ENCODE measurements at places on chromosomes 5 and 9.

- no peak for DNase-seq
Observed at GRCh38 chr5:122921826-122922225, 76.4 kb downstream of the SNX24 start.

DNA sequence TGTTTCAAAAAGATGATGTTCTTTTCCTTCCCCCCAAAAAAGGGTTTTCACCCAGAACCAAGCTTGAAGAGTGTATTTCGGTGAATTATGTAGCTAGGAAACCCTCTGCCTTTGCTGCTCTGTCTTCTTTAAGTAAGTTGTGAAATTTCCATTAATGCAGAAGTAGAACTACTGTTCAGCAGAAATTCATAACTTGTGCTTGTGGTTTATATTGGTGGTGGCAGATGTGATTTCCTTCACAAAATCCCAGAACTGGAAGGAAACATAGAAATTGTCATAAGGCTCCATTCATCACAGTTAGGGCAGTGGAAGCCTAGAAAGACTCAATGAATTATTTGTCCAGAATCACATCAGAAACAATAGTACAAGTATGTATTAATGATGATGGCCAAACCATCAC, 42.1 kb upstream of the DAB2 start:
- no peak for DNase-seq

- DNase-seq, result no peak
Observed at GRCh38 chr5:93346301-93346700, 234.7 kb downstream of the NR2F1-AS1 start.

DNA sequence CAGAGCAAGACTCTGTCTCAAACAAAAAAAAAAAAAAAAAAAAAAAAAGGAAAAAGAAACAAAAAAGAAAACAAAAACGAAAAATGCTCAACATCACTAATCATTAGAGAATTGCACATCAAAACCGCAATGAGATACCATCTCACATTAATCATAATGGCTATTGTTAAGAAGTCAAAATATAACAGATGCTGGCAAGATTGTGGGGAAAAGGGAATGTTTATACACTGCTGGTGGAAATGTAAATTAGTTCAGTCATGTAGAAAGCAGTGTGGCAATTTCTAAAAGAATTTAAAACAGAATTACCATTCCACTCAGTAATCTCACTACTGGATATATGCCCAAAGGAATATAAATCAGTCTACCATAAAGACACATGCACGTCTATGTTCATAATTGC, 50.4 kb upstream of the PRR16 start:
- no peak for DNase-seq

GRCh38 chr5:135012033-135012588, 21.9 kb downstream of the PITX1 start:
- DNase-seq, result no peak

- DNase-seq, result no peak
Observed at GRCh38 chr5:32506201-32506661, 61.7 kb upstream of the ZFR start.

DNA sequence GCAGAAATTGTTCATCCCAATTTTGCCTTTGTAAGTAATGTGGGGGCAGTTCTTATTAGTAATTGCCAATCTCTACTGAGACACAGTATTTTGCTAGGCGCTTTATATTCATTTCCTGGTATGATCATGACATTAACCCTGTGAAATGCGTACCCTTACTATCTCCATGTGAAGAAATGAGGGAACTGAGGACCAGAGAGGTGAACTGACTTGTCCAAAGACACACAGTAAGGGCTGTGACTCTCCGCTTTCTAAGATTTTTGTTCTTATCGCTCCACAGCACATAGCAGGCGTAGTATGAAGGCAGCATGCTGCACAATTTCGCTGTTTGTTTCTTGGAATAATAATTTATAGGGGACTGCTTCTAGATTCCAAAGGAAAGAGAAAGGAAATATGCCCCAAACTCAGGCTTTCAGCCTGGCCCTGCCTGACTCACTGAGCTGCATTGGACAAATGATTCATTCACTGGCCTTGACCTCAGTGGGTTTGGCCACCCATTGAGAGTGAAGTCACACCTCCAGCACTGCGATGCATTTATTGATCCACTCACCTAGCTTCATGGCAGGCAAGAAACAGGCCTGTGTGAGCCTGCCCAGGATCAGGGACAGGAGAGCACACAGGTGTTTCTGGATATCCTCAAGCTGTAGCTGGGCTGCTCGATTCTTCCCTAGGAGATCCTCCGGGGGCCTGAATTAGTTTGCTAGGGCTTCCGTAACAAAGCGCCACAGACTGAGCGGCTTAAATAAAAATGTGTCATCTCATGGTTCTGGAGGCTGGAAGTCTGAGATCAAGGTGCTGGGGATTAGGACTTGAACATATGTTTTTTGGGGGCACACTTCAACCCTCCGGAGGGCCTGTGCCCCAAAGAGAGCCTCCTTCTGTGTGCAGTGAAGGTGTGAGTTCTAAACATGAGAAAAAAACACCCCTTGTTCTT, 7.2 kb upstream of the DUSP1 start:
- no peak for DNase-seq

GRCh38 chr9:83030391-83031107, 32.4 kb downstream of the RASEF start:
- DNase-seq, result no peak

DNA sequence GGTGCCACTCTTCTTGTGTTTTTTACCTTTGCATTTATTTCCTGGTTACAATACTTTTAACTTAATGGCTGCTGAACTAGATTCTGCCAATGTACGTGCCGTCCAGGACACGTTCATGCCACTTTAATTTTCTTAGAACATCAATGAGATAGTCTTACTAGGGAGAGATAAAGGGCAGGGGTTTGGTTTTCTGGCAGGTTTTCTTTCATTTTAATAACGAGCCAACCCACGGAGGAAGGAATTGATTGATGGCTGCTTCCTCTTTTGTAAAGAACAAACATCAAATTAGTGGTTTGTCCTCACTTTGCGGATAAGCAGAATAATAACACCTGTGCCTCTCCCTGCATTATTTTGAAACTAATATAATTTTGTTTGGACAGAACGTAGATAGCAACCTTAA, 135.7 kb downstream of the DOCK8 start:
- DNase-seq, result no peak

DNA sequence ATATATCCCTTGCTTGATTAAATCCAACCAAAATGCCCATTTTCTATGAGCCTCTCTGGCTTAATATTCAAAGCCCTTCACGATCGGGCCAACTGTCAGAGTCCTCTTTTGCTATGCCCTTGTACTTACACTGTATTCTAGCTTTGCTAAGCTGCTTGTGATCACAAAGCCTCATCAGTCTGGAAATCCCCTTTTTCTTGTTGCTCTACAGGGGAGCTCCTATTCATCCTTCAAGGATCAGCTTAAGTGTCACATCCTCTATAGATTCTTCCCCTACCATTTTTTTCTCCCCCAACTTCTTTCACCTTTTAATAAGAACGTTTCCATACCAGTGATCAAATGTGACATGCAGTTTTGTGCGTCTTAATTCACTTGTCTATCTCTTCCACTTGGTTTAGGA, 450.4 kb upstream of the CHD1 start:
- DNase-seq, result no peak

DNA sequence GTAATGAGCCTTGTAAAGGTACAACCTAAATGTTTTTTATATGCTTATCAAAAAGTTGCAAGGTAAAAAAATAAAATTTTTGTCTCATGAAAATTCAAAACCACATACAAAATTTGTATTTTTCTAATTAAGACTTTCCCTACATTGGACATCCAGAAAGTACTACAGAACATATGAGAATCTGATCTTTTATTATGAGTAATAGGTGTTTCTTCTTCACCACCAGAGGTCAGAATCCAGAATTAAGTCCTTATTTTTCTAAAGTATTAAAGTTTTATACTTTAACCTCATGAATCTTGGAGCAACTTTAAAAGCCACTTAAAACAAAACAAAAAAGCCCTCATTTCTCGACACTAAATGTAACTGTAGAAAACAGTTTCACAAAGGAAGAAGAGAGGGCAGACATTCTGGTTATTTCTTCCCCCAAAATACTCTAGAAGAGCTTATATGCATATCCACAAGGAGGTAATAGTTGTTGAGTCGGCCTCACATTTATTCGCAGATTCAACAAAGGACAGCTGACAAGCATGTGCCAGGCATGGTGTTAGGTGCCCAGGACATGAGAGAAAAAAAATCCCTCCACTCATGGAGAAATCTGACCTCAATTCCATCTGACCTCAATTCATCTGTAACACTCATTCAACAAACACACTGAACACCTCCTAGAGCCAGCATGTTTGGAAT, 69.3 kb downstream of the MLLT3 start:
- no peak for DNase-seq

- no peak for DNase-seq
Observed at GRCh38 chr9:20962536-20963225, 68.8 kb downstream of the HACD4 start.

DNA sequence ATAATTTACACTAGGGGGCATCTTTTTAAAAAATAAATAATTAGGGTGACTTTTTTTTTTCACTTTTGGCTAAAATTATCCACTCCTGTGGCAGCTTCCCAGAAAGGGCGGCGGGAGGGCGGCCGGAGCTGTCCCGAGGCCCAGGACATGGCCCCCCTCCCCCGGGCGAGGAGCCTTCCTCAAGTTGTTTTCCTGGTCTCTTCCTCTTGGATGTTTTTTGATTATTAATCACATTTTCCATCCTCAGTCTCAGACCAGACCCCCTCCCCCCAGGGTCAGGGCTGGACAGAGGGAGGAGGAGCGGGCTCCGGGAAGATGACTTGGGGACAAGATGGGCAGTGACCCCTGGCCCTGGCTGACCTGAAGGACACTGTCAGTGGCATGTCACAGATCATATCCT, 4.7 kb upstream of the CNTFR start:
- DNase-seq, result no peak

- DNase-seq, result no peak
Observed at GRCh38 chr5:66255714-66256113, 111.6 kb downstream of the SREK1 start.

- no peak for DNase-seq
Observed at GRCh38 chr5:127770272-127770671, 67.1 kb downstream of the CCDC192 start.

DNA sequence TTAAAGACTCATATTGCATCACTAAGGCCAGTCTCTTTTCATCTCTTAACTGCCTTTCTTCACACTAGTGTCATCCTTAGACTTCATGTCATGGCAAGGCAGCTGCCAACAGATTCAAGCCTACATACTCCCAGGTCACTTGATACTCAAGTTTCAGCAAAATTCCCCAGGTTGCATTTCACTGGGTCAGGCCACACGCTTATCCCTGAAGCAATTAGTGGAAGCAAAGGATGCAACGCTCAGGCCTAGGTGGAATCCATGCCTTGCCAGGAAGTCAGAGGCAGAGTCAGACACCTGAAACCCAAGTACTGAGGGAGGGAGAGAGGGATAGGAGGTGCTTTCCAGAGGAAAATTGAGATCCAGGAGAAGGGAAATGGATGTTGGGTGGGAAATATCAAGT, 28.9 kb downstream of the YIPF5 start:
- DNase-seq, result no peak

DNA sequence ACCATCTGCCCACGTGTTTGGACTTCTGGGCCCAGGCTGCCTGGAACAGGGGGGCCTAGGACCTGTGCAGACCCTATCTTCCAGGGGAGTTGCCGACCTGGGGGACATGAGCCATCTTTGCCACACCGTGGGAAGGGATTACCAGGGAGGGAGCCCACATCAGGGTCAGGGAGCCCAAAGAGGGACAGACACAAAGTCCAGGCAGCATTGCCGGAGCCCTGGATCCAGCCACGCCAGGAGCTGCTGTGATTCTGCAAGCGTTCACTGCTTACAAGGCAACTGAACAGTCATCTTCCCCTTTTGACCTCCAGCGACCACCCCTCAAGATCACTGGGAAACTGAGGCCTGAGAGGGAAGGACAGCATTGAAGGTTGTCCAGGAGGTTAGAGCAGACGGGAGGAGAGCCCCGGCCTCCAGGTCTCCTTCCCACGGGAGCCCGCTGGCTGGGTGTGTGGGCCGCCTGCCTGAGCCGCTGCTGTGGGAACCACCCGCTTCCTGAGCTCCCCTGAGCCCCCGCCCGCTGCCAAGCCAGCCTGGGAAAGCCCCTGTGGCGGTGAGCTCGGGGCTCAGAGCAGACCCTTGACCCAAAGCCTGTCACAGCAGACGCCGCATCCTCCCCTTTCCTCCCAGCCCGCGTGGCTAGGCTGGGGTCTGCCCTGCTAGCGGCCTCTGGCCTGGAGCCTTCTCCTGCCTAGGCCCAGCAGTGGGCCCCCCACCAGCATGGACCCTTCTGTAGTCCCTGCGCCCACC, 17.1 kb upstream of the NOTCH1 start:
- DNase-seq, result no peak

- no peak for DNase-seq
Observed at GRCh38 chr5:65426656-65427055, 55.1 kb downstream of the ADAMTS6 start.

DNA sequence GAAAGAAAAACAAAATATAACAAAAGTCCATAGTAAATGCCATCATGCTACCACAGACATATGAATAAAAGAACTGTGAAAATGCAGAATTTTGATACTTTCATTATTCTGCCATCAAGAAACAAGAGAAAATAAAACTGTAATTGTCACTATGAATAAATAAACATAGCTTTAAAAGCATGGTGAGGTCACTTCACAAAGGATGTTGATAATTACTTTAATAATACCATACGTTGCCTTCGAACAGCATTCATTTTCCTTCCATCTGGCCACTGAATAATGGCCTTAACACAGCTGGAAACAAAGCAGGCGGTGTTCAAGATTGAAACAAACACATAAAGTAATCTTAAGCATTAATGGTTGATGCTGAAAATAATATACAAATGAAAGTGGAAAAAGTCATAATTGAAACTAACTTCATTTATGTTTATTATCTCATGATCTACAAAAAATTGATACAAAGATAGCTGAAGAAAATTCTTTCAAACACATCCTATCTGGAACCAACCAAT, 102.0 kb downstream of the AGTPBP1 start:
- DNase-seq, result no peak

DNA sequence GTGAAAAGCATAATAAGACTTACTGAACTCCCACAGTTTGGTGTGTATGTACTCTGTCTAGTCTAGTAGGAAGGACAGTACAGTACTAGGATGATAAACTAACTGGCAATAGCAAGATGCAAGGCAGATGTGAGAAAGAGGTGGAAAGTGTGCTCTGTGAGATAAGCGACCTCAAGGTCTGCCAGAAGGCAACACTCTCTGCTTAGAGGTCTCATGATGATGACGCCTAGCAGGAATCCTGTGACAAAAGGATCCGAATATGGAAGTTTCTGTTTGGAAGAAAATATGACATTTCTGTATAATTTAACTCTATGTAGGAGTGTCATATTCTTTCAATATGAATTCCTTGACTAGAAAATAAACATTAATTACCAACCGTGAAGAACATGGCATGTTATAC, 112.2 kb downstream of the PLPPR1 start:
- DNase-seq, result no peak

GRCh38 chr5:6473284-6473683, 24.6 kb downstream of the UBE2QL1 start:
- DNase-seq, result no peak

Measured in stimulated activated CD8-positive, alpha-beta memory T cell treated with anti-CD3 and anti-CD28 coated beads, Interleukin-15, amount 100 ng/mL, for 4 hours (primary cell).